Fibroblast of skin of right biceps (primary cell): ENCODE measurements at places on chromosomes 6 and 20.

- DNase-seq, result peak; percentile 28
Measured at GRCh38 chr6:109165392-109165974, 70.2 kb downstream of the CEP57L1 start.

DNA sequence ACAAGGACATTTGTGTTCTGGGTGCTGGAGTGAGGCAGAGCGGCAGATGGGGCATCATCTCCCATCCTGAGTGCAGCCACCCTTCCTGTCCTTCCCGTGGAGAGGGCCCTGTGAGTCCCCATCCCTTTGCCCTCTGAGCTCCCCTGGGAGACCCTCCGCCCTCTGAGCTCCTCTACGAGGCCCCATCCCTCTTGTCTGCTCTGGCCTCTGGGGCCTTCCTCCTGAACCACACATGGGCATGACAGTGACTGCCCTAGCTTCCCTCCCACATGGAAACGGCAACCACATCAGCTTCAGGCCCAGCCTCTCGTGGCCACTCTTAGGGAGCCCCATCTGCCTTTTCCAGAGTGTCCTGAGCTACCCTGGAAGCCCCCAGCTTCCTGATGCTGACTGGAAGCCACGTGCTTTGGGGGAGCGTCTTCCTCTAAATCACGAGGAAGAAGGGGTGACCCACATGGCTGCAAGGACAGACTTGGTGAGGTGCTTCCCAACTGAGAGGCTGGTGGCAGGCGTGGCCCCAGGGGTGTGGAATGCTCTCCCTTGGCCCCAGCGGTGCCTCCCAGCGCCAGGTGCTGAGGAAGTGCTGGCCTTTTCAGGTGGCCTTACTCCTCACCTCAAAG lies 52.6 kb downstream of the GINS1 start:
- no peak for DNase-seq

DNA sequence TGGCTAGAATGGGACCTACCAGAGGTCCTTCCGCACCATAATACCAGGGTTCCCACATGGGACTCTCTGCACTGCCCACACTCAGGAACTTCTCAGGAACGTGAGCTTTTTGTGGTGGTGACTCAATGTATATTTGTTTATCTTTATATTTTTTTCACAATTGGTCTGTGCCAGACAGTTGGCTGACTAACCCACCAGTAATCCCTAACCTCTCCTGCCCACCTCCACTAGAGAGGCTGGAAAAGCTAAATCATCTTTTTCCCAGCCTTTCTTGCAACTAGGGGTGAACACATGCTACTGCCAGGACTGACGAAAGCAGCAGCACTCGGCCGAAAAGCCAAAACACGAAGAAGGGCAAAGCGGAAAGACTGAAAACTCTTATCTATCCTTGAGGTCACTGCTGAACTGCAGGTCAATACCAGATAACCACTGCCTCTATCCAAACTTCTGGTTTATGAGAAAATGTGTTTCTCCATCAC lies 112.9 kb downstream of the TRERF1 start:
- peak; percentile 98 for DNase-seq

GRCh38 chr6:148653138-148653776 lies 93.6 kb upstream of the UST start:
- DNase-seq, result peak; percentile 12

DNA sequence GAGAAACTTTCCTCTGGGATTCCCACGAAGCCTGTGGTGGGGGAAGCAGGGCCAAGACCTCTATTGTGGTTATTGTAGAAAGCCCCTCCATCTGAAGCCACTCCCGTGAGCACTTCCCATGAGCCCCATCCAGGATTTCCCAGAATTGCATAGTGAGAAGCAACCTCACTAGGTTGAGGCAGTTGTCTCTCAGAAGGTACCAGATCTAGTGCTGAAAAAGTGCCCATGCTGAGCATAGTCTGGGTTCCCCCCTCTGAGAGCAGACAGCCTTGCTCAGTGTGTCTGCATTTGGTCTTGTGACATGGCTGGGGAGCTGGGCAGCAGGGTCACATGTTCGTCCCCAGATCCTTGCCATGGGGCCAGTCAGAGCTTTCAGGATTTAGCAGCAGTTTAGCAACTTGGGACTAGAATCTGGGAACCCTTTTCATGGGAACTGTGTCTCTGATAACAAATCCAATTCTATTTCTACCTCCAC lies 38.6 kb downstream of the SLC9A8 start:
- no peak for DNase-seq

GRCh38 chr6:7309050-7309449 lies 3.9 kb downstream of the SSR1 start:
- DNase-seq, result no peak

DNA sequence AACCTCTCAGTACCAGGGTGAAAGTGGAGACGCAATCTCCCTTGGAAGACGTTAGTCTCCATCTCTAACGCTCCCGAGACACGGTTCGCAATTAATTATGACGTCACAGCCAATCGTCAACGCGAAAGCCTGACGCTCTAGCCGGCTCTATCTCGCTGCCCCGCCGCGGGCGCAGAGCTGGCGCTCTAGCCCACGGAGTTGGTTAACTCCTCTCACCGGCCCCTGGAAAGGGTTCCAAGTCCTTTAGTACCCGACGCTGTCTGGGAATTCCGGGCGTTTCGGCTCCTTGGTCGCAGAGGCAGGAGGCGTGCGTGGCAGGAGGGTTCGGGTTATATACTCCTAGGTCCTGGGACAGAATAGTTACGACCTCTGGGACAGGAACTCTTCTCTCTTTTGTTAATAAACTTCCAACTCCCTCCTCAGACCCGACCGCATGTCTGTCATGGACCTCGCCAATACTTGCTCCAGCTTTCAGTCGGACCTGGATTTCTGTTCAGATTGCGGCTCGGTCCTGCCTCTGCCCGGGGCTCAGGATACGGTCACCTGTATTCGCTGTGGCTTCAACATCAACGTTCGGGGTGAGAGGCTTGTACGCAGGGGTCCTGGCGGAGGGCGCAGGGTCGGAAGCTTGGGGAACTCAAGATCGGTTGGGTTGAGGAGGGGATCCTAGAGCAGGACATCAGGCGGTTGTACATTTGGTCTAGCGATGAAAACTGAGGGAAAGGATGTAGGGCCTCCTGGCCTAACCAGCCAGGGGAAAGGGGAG lies at the start of gene POLR1H:
Gene POLR1H (plus strand): TSS at position 174 of the 766 bp plus-strand sequence. CDS start 260 bp downstream, at position 434.
- peak; percentile 97 for DNase-seq

- no peak for DNase-seq
Measured at GRCh38 chr20:48723308-48724264, 104.2 kb downstream of the PREX1 start.

- no peak for DNase-seq
Measured at GRCh38 chr20:51513545-51513944, 29.0 kb downstream of the NFATC2 start.

- DNase-seq, result no peak
Measured at GRCh38 chr6:133083248-133083967, 157.7 kb upstream of the EYA4 start.

- no peak for DNase-seq
Measured at GRCh38 chr6:143264379-143264778, 186.1 kb downstream of the ADAT2 start.

- DNase-seq, result peak; percentile 98
Measured at GRCh38 chr6:155273431-155273830, 9.6 kb downstream of the CLDN20 start.

DNA sequence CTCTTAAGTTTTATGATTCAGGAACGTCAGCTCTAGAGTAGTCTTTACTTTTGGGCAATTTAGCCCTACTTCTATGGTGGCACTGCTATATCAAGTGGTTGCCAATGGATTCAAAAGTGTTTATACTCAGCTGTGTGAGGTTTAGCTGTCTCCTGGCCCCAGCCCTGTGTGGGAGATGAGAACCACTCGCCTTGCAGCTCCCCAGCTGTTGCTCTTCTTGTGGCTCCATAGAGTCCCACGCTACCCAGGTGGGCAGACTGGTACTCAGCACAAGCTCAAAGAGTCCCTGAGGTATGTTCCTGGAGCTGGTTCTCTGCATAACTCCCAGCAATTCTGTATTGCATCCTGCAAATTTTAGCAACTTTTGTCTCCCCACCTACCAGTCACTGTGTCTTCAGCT lies 59.6 kb downstream of the C6orf118 start:
- DNase-seq, result no peak

DNA sequence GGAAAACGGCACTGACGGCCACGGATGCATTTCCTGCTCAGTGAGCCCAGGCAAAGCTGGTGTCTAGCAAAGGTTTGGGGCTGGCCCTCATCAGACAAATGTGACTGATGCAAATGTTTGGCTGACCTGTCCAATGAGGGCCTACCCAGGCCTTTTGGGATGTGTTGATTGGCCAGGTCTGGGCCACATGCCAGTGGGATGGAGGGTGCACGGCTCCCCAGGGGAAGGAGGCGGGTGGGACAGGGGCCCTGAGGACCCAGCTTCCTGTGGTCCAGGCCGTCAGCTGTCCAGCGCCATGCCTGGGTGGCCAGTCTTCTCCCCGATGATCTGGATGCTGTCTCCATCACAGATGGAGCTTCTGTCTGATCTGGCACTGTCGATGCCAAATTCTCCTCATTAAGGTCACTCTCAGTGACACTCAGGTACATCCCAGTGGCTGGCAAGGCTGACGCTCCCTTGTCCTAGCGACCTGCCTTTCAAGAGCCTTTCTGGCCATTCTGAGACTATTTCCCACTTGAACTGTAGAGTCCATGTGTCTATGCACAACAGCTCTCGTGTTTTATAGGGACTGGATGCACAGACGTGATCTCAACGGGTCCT lies 43.0 kb downstream of the NTSR1 start:
- no peak for DNase-seq

GRCh38 chr20:58374906-58375758 lies 13.9 kb upstream of the VAPB start:
- peak; percentile 84 for DNase-seq

GRCh38 chr6:16343593-16343992 lies 105.2 kb downstream of the GMPR start:
- DNase-seq, result no peak

- no peak for DNase-seq
Measured at GRCh38 chr6:90083891-90084290, 189.6 kb downstream of the GJA10 start.

- peak; percentile 8 for DNase-seq
Measured at GRCh38 chr20:17202673-17203072, 24.2 kb upstream of the PCSK2 start.

GRCh38 chr6:36609582-36609981 lies 15.4 kb downstream of the SRSF3 start:
- no peak for DNase-seq

DNA sequence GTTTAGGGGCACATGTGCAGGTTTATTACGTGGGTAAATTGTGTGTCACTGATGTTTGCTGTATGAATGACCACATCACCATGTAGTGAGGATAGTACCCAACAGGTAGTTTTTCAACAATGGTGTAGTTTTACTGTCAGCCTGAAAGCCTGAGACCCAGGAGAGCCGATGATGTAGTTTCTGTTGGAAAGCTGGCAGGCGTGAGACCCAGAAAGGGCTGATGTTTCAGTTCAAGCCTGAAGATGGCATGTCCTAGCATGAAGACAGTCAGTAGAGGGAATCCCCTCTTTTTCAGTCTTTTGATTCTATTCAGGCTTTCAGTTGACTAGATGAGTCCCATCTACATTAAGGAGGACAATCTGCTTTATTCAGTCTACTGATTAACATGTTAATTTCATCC lies 96.7 kb downstream of the KLHL32 start:
- no peak for DNase-seq

DNA sequence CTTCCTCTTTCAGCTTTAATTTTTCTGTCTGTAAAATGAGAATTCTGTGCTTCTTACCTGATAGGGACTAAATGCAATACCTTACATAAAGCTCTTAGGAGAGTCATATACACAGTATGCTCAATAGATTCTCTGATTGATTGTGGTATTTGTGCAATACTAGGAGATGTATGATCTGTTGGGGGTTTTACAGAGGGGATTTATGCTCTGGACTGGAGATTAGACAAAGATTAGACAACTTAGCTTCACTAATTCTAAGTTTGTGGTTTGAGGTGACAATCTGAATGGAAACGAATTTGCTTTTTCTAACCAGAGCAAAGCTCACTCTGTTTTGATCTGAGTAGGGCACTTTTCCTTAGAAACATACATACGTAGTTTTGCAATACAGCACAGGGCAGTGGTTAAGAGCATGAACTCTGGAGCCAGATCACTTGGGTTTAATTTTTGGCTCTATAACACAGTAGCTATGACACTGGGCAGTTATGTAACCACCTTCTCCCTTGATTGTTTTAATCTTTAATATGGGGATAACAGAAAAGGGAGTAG lies 126.2 kb downstream of the RNF144B start:
- DNase-seq, result no peak

DNA sequence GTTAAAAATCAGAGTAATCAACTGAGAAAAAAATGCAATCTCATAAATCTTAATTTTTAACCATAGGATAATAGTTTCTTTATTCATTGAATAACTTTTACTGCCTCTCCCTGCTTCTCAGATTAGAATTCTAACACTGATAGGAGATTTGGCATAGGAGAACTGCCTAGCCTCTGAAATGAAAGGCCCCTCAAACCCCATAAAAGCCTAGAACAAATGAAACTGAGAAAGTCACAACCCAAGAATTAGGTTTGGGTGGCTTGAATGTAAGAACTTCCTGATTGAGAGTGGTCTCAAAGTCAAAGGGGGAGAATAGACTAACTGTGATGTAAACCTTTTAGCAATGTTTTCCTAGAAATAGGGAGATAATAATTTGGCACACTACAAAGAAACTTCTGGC lies 52.2 kb downstream of the SAMD5 start:
- DNase-seq, result no peak
